Stimulated activated CD8-positive, alpha-beta memory T cell treated with anti-CD3 and anti-CD28 coated beads, Interleukin-15, amount 100 ng/mL, for 1 hour (primary cell): ENCODE measurements at places on chromosomes 6 and 20.
A peak's percentile ranks its signal among the peaks of the same experiment; 100 is the strongest.

DNA sequence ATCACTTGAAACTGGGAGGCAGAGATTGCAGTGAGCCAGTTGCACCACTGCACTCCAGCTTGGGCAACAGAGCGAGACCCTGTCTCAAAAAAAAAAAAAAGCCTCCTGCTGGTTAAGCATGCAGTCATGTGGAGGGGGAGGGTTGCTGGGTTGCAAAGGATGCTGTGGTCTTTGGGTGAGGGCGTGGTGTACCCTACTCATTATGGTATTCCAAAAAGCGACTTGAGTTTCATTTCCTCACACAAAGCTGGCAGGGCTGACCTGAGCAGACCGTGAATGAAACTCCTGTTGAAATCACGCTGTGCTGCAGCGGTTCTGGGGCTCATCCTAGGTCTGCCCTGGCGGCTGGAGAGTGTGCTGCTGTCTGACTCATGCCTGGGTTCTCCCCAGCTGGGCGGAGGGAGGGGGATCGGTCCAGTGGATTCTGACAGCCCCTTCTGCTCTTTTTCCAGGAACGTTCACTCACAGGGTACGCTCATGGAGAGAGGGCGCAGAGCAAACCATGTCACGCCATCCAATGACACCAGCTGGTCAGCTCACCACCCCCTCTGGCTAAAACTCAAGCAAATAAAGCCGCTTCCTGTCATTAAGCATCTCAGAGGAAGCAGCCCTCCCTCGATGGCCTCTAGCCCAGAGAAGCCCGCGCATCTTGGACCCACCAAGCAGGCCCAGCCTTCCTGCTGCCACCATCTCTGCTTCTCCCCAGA lies 166.2 kb downstream of the SCML4 start:
- DNase-seq: peak; percentile 21

DNA sequence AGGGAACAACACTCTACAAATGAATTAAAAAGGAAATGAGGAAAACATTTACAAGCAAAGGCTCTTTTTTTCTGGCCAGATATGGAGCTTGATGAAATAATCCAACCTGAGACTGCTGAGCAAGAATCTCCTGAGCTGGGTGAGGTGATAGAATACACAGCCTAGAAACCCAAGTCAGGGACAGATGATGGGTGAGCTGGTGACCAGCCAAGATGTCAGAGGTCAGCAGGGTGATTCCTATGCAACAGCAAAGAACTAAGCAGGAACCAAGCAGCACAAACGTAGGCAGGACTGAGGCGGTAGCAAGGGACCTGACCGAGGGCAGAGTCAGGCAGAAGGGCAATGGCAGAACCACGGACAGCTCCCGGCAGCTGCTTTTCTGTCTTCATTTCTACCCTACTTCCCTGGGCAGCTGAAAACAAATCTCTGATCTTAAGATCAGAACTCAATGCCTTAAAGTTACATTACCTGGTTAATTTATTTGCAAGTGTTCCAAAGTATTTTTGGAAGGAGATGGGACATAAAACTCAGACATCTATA lies 75.1 kb downstream of the CDC40 start:
- no peak for DNase-seq

- DNase-seq: no peak
Measured at GRCh38 chr20:13220194-13220903, 725 bp upstream of the ISM1 start.

DNA sequence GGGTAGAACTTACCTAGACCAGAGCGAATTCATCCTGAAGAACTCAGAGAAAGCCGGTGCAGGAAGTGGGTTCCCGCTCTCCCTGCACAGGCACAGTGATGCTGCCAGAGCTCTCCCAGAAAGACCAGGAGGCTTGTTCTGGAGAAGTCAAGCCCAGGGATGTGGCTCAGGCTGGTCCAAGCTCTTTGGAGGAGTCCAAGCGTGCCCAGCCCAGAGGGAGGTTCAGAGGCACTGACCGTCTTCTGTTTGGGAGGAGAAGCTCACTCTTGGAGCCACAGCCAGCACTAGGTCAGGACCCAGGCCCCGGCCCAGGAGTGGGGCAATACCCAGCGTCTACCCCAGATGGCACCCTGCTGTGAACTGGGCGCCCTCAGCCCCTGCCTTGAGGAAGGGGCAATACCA lies 1.5 kb upstream of the PMEPA1 start:
- DNase-seq: no peak

- no peak for DNase-seq
Measured at GRCh38 chr6:31567531-31568370, 4.3 kb upstream of the LTA start.

DNA sequence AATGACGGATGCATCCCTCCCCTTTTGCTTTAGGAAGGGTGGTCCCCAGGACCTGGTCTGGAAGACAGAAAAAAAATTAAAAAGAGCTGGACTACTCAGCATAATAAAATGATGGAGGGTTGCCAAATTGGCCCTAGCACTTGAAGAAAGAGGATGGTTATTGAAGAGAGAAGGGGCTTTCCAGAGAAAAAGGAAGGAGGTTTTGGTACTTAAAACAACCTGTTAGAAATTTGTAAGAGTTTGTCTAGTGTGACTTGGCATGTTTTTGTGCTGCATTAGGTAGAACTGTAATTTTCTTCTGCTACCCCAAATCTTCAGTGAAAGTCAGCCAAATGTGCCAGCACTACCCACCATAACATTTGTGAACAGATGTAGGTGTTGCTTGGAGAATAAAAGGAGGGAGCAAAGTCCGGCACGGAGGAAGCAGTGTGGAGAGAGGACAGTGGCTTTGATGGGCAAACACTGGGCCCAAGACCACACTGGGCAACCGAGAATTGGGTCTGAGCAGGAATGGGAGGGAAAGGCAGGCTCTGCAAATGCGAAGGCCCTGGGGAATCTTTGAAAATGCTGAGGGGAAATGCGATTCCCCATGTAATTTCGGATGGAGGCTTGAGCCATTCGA lies 160.9 kb downstream of the QRSL1 start:
- no peak for DNase-seq

DNA sequence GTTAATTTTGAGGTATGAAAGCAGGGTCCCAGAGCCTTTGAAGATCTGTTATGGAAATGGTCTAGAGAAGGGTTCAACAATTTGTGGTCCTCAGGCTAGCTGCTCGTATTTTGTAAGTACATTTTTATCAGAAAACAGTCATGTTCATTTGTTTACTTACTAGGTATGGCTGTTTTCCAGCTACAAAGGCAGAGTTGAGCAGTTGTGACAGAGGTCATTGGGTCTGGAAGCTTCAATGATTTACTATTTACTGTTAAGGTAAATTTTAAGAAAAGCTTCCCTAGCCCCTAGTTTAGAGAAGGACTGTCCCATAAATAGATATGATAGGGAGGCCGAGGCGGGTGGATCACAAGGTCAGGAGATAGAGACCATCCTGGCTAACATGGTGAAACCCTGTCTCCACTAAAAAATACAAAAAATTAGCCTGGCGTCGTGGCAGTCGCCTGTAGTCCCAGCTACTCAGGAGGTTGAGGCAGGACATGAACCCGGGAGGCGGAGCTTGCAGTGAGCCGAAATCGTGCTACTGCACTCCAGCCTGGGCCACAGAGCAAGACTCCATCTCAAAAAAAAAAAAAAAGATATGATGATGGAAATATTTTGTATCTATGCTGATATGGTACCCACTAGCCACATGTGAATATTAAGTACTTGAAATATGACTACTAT lies 538.4 kb upstream of the CITED2 start:
- no peak for DNase-seq

DNA sequence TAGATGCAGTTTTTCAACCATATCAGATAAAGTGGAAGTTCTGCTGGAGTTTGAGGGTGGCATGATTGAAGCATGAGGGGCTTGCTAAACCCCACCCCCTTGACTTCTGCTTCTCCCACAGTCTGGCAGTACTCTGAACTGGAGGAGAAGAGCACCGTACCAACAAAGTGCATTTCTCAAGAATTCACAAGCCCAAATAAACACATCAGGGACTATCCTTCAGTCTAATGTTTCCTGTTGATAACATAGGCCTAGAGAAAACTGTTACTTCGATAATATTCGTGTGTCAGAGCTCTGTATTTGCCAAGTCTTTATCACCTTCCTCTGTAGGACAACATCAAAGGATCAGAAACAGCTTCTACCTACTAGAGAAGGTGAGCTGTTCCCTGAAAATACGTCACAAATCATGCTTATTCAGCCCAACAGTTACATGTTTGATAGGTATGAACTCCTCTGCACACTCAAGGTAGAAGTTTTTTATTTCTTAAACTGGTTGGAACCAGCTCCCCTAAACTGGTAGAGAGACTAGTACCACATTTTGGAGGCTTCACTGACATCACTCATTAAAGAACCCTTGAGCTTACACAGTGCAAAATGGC lies 153.2 kb upstream of the PRND start:
- DNase-seq: no peak

DNA sequence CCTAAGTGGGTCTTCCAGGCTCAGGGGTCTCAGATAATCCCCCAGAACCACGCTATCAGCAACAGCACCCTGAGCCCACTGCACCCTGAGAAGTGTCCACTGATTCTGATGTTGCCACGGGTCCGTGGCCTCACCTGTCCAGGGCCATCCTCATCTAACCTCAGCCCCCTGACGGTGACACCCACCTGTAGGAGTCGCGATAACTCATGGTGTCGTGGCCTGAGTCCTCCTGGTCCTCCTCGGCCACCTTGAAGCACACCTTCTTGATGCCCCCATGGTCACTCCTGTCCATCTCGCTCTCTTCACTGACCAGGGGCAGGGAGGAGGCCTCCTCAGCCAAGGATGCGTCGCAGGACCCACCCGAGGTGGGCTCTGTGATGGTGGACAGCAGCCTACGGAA lies 182.1 kb downstream of the PREX1 start:
- no peak for DNase-seq

DNA sequence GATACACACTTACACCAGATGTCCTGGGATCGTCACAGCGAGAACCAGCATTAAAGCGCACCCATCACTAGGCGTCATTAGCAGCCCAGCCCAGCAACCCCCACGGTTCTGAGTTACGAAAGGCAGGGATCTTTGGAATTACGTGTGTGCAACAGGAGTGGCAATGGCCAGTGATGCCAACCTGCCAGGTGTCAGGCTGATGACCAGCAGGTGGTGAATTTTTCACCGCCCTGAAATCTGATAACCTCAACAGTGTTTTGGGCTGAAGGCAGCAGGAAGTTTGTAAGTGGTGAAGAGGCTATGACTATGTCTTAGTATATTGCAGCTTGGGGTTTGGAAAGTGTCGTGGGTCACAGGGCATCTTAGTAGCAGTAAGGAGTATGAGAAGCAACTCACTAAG lies 166.1 kb downstream of the TMEM242 start:
- no peak for DNase-seq

- DNase-seq: no peak
Measured at GRCh38 chr20:60009318-60009717, 51.1 kb downstream of the CDH26 start.

DNA sequence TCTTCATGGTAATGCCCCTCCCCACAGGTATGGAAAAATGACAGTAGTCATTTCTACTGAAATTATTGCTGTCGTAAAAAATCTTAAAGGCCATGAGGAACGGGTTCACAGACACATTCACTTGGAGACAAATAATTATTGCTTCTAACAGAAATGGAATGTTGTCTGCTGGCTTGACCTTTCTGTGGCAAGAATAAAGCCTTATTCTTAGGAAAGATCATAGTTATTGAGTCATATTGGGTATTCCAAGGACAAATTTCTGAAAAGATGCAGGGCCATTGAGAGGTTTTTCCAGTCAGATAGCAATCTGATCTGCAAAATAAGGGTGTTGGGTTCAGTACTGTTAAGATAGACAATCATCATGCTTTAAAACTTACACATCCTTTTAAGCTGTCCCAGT lies 29.2 kb downstream of the AKAP7 start:
- DNase-seq: no peak

DNA sequence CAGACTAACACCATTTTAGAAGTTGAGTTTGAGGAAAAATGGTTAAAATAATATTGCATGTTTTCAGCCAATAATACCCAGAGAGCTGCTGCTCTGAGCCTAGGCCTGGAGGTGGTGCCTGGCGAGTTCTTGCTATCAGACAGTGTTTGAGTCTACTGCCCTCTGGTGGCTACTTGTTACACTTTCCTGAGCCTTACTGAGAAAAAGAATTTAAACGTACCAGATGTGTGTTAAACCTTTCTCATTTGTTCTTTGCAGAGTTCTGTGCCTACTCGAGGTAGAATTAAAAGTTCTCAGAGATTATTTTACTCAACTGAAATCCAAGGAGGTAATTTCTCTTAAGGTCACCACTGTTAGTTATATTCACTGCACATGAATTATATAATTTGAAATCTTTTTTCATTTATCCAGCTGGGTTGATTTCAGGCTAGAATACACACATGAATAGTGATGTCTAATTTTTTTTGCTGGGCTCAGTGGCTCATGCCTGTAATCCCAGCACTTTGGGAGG lies 38.2 kb downstream of the SHLD1 start:
- DNase-seq: peak; percentile 62

GRCh38 chr6:112485120-112485826 lies 138.1 kb downstream of the RFPL4B start:
- DNase-seq: no peak

- DNase-seq: no peak
Measured at GRCh38 chr6:140732155-140732554, 1357.7 kb upstream of the CITED2 start.

- no peak for DNase-seq
Measured at GRCh38 chr20:17631576-17632319, 50.3 kb downstream of the RRBP1 start.

- DNase-seq: no peak
Measured at GRCh38 chr20:37294262-37294981, 5.0 kb downstream of the MANBAL start.

GRCh38 chr6:35065870-35066269 lies 75.3 kb downstream of the TCP11 start:
- no peak for DNase-seq

- DNase-seq: no peak
Measured at GRCh38 chr20:39795401-39796272, 833.5 kb downstream of the DHX35 start.

DNA sequence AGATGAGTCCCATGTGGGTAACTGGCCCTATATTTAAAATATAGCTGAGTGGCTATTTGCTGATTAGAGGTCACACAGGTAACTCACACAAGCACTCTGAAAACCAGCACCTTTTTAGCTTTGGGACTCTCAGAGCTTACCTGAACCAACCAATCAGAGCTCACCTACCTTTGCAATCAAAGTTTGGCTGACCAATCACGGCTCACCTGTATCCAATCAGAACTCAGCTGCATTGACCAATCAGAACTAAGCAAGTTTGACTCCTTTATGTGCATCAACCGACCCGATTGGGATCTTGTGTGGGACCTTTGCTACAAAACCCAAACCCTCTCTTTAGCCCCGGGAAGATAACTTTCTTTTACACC lies 106.8 kb upstream of the NXT1 start:
- no peak for DNase-seq

GRCh38 chr6:22789315-22789714 lies 219.9 kb downstream of the HDGFL1 start:
- no peak for DNase-seq

- no peak for DNase-seq
Measured at GRCh38 chr6:125984311-125984710, 2.0 kb upstream of the TRMT11 start.

- no peak for DNase-seq
Measured at GRCh38 chr6:98833307-98834059, 891 bp upstream of the POU3F2 start.

- DNase-seq: no peak
Measured at GRCh38 chr6:131286469-131287040, 151.3 kb downstream of the AKAP7 start.
